Kasumi-1 (cell line): ENCODE measurements at places on chromosomes 4 and X.
A peak's percentile ranks its signal among the peaks of the same experiment; 100 is the strongest.

- DNase-seq: peak; percentile 25
Observed at GRCh38 chr4:57303012-57303751, 193.0 kb upstream of the IGFBP7 start.

DNA sequence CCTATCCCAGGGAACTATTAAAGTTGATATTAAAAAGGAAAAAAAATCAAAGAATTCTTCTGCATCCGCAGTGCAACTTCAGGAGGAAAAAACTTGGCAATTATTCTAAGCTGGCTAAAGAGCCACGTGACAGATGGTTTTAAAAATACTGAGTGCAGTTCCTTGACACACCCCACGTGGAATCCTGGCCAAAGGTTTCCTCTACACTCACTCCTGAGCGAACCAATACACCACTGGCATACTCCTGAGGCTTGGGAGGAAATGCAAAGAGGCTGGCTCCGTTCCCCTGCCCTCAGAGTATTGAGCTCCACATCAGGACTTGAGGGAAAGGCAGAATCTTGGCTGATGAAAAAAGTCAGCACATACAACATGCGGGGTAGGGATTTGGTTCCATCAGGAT lies 133.8 kb upstream of the ATP6AP2 start:
- no peak for DNase-seq

- DNase-seq: no peak
Observed at GRCh38 chr4:99473131-99473530, 37.7 kb upstream of the C4orf17 start.

DNA sequence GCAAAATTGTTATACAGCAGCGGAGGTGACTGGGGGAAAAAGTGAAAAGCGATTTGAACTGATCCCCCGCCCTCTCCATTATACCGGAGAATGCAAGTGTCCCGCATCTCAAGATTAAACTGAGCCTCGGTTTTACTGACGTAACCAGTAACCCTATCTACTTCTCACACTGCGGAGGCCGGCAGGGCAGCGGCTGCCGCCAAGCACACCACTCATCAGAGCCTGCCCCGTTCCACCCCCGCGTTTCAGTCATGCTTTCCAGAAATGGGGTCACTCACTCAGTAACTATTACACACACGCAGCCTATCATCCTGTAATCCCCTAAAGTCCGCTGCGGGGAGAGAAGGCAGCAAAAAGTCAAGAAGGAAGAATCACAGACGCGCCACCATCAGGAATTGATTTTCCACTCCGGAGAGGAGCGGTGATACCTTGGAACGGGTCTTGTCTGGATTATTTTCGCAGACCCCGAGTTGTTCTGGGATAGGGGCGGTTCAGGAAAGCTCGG lies 1.4 kb downstream of the RPS6KA3 start:
- peak; percentile 28 for DNase-seq

DNA sequence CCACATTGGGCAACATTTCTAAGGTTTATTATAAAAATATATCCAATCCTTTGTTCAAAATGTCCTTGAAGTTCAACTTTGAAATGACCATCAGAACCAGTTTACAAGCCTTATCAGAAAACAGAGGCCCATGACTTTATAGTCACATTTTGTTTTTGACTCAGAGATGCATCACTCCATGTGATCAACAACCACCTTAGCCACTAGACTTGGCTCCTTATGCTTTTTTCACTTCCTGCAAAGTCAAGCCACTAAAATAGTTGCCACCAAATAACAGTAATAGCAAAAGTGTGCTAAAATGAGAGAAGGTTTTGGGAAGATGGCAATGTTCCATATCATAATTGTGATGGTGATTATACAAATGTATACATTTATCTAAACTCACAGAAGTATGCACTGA lies 181.7 kb downstream of the MAML3 start:
- no peak for DNase-seq

DNA sequence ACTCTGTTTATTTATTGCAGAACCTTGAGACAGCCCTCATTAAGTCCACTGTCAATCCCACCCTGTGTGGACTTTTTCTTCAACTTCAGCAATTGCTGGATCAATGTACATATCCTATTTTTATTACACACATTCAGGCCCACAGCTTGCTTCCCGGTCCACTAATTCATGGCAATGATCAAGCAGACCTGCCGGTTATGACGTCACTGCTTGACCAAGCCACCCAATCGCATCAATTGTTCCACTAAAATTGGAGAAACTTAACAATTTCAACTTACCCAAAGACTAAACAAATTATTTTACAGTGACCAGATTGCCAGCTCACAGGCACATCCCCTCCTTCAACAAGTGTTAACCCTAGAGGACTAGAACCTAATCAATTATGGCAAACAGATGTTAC lies 240.4 kb upstream of the MAGEB18 start:
- no peak for DNase-seq

DNA sequence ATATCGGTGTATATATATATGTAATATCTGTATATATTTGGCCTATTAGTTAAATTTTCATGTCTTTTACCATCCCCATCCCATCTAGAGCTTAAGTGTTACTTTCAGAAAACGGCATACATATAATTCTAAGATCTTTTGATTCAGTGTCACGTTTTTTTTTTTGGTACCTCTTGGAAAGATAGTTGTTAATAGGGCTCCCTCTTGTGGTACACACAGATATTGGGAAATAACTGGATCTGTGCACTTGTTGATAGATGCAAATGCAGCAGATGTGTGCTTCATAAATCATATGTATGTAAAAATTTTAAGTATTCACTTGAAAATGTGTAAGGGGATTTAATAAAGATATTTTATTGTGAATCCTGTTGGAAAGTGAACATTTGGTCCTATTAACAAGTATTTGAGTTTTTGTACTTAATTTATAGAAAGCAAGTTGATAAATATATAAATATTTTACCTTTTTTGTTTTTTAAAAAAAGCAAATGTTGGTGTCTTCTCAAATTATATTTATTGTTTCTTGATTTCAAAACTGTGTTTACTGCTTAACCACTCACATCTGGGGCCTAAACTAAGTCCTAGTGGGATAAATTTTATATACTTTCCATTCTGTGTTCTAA lies 74.7 kb downstream of the PAQR3 start:
- peak; percentile 88 for DNase-seq

DNA sequence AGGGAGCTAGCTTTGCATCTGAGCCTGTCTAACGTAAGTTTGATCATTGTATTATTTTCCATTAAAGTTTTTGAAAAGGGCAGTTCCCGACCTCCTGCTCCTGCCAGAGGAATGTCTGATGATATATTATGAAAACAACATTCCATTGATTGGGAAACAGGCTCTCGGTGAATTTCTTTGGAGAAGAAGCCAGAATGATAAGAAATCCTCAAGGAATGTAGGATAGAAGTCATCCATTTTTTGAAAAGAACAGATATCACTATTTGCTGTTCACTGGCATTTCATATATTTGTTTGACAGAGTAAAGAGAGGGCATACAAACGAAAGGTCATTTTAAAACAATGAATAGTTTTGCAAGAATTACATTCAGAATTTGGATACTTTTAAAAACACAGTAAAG lies 781.0 kb upstream of the HTR2C start:
- DNase-seq: no peak

DNA sequence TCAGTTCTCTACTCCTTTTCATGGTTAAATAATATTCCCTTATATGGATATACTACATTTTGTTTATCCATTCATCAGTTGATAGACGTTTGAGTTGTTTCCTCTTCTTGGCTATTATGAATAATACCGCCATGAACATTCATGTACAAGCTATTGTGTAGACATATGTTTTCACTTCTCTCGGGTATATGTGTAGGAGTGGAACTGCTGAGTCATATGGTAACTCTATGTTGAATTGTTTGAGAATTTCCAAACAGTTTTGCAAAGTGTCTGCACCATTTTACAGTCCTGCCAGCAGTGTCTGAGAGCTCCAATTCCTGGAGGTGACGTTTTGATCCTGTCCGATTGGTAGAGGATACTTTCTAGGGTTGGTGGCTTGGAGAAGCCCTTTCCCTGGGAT lies 23.6 kb downstream of the PLAC1 start:
- DNase-seq: no peak

DNA sequence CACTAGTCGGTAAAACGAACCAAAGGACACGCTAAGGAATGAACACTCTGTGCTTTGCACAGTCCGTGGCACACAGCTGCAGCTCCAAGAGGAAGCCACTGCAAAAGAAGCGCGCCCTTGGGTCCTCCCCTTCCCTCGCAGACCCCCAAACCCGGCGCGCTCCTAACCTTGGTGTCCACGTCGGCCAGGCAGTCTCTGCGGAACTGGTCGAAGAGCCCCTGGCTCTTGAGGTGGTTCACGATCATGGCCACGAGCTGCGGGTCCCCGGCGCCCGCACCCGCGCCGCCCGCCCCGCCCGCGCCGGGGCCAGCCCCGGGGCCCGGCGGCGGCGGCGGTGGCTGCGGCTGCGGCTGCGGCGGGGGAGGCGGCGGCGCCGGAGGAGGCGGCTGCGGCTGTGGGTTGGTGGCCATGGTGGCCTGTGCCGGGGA lies 333 bp downstream of the BOD1L1 start:
- peak; percentile 16 for DNase-seq

GRCh38 chr4:187744911-187745310 lies 250.7 kb upstream of the ZFP42 start:
- DNase-seq: no peak

DNA sequence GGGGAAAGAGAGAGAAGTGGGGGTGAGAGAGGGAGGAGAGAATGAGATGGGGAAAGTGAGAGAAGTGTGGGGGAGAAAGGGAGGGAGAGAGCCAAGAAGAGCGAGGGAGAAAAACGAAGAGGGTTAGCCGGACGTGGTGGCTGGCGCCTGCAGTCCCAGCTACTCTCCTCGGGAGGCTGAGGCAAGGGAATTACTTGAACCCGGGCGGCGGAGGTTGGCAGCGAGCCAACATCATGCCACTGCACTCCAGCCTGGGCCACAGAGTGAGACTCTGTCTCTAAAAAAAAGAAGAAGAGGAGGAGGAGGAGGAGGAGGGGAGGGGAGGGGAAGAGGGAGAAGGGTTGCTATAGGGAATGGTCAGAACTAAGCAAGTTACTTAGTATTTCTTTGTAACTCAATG lies 1.7 kb upstream of the NXT2 start:
- no peak for DNase-seq

GRCh38 chr4:178448372-178449035 lies 1006.3 kb upstream of the AGA start:
- no peak for DNase-seq

DNA sequence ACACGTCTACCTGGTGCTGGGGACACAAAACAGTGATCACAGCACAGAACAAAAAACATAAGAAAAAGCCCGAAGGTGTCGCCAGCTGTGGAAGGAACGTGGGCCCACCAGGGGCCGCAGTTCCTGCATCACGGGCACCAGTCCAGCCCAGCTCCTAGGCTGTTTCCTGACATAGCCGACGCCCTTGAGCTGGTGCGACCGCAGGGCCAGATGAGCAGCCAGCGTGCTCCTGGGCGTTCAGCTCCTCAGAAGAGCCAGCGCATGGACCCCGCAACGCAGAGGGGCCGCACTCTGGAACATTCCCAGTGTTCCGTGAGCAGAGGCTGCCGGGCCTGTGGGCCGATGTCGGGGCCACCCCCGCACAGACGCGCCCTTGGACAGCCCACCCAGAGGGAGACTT lies 44.1 kb downstream of the GAK start:
- DNase-seq: no peak

GRCh38 chr4:140311257-140311835 lies 62.1 kb upstream of the SCOC start:
- no peak for DNase-seq

GRCh38 chrX:790783-791360 lies 160.3 kb downstream of the SHOX start:
- no peak for DNase-seq

DNA sequence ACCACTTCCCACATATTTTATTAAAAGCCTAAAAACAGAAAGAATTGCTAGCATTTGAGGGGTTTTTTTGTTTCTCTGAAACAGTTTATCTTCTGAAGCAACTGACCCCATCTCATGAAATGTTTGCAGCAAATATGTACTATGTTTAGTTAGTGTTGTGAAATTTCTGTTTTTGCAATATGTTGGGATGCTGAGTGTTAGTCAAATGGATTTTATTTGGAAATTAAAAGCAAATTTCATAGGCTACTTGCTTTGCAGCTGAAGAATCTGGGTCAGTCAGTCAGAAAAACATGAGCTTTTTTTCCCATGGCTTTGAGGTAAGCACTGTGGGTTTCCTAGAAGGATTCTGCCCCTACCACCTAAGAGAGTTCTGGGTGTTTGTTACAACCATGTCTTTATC lies 184.9 kb upstream of the DKK2 start:
- no peak for DNase-seq

GRCh38 chrX:73647212-73647611 lies 84.2 kb downstream of the CHIC1 start:
- no peak for DNase-seq

DNA sequence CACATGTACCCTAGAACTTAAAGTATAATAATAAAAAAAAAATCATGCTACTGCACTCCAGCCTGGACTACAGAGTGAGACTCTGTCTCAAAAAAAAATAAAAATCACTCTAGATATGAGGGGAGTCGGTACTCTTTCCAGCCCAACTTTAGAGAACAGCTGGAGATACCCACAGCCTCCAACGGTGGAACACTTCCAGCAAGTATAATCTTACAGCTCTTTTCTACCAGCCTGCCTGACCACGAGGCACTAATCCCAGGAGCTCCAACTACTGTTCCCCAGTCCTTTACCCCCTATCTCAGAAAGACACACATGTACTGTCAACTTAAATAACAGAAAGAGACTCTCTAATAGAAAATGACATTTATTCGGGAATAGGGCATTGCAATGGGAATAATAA lies 46.8 kb downstream of the STEEP1 start:
- no peak for DNase-seq

DNA sequence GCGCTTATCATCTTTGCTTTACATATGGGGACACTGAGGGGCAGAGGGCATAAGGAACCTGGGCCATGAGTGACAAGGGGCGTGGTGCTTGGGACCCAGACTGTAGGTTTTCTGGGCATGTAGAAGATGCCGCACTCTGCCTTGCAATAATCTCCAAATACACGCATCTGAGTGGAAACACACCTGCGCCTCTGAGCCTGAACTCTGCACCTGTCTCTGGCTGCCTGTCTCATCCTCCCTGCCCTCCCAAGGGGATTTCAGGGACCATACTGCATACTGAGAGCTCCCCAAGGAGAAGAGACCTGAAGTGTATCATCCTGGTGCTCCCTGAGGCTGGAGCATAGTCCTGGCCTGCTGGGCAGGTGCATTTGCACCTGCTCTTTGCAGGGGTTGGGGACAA lies 34.7 kb upstream of the ASMTL start:
- no peak for DNase-seq

GRCh38 chr4:76626686-76627465 lies 191.8 kb downstream of the SHROOM3 start:
- peak; percentile 19 for DNase-seq
